ENCODE measurements at places on chromosomes 5 and 9.

GRCh38 chr9:16461137-16461840 is 409.2 kb downstream of the BNC2 start:
- no peak for DNase-seq

GRCh38 chr9:132885720-132886333 is 7.1 kb downstream of the SPACA9 start:
- DNase-seq = no peak

DNA sequence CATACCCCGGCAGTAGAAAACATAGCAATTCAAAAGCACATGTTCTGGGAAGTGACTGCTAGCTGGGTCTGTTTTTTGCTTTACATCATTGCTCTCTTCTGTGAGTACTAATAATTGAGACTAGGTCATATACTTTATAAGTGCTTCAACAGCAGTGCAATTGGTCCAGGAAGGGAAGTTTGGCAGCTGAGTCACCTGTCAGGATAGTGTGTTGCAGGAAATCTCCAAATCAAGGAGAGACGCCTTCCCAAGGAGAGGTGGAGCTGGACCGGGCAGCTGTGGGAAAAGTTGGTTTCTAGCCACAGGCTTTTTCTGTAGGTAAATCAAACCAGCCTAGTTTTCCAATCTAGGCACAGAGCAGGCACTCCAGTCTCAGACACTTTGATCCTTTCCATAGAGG is 330.1 kb downstream of the ENC1 start:
- DNase-seq = no peak

DNA sequence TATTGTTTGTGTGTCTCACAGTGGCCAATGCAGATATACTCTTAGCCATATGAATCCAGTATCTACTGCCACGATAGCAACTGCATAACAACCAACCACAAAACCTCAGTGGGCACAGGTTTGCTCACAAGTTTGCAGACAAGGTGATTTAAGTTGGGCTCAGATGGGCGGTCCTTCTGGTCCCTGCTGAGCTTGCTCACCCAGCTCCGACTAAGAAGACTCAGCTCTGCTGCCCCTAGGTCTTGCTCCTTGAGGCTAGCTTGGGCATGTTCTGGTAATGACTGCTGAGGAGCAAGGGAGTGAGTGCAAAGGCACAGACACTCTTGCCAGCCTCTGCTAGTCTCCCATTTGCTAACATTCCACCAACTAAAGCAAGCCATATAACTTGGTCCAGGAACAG is 52.6 kb downstream of the MTX3 start:
- no peak for DNase-seq

DNA sequence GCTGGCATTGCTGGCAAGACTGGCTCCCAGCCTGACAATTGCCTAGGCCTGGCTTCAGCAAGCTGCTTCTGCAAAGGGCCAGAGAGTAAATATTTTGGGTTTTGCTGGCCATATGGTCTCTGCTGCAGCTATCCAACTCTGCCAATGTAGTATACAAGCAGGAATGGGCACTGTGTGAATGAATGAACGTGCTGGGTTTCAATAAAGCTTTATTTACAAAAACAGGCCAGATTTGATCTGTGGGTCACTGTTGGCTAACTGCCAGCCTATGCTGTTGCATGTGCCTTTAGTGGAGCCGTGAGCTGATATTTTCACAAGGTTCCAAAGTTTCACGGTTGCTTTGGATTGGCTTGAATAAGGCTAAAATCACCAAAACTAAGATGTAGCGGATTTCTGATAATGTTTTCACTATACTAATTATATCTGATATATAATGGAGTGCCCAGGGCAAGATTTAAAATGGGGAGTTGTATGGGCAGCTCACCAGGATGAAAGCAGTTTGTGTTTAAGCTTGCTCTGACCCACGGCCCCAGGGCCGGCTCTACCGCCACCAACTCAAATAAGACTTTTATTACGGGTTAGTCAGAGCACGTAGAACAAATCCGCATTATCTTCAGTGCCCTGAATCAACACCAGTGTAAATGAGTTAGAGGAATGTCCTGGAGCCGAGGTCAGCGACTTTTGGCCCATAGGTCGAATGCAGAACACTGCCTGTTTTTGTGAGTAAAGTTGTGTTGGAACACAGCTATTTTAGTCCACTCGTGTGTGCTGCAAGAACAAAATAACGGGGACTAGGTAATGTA is 98.6 kb upstream of the DAP start:
- no peak for DNase-seq

DNA sequence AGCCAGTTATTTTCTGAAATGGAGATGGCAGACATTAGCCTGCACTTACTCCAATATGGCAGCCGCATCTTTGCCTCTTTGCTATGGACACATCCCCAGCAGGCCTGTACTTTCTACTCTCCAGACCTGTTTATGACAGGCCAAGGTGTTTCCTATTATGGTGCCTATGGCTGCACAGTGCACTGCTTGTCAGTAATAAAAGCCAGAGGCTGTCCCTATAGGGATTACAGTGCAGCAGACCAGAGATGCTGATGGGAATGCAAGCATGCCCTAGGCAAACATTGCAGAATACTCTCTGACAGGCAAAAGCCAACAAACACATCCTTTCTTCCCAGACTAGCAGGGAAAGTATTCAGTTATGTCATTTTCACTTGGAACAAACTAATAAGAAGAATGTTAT is 442.9 kb downstream of the RAB3C start:
- no peak for DNase-seq
